Effector memory CD8-positive, alpha-beta T cell (primary cell): ENCODE measurements at places on chromosomes 7 and 10.

GRCh38 chr7:139294951-139295575 lies 46.1 kb upstream of the FMC1 start:
- no peak for DNase-seq

DNA sequence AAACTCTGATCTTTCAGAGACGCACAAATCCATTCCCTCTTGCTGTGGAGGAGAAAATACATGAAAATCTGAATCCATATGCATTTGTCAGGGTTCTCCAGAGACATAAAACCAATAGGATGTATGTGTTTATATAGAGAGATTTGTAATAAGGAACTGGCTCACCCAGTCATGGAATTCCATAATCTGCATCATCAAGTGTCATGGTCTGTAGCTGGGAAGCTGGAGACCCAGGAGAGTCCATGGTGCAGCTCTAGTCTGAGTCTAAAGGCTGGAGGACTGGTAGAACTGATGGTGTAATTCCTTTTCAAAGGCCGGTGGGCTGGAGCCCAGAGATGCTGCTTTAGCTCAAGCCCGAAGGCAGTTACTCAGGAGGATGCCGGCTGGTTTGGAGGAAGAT lies 134.0 kb downstream of the TCF7L2 start:
- DNase-seq: no peak

DNA sequence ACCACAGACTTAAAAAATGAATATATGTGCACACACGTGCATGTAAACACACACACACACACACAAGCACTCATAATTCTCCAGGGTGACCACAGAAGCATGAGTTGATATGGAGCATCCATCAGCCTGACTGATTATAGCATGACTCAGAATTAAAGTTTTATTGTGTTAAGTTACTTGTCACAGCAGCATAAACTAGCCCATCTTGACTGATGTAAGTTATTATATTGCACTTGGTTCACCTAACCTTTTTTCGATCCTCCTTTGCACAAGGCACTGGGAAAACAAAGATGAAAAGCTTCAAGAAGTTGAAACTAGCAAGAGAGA lies 18.8 kb upstream of the SLC35G1 start:
- no peak for DNase-seq

DNA sequence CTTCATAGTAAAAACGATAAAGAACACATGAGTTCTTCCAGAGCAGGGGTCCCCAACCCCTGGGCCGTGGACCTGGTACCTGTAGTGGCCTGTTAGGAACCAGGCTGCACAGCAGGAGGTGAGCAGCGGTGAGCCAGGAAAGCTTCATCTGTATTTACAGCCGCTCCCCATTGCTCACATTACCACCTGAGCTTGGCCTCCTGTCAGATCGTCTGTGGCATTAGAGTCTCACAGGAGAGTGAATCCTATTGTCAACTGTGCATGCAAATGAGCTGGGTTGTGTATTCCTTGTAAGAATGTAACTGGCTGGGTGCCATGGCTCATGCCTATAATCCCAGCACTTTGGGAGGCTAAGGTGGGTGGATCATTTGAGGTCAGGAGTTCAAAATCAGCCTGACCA lies 229.5 kb downstream of the CNTNAP2 start:
- no peak for DNase-seq

DNA sequence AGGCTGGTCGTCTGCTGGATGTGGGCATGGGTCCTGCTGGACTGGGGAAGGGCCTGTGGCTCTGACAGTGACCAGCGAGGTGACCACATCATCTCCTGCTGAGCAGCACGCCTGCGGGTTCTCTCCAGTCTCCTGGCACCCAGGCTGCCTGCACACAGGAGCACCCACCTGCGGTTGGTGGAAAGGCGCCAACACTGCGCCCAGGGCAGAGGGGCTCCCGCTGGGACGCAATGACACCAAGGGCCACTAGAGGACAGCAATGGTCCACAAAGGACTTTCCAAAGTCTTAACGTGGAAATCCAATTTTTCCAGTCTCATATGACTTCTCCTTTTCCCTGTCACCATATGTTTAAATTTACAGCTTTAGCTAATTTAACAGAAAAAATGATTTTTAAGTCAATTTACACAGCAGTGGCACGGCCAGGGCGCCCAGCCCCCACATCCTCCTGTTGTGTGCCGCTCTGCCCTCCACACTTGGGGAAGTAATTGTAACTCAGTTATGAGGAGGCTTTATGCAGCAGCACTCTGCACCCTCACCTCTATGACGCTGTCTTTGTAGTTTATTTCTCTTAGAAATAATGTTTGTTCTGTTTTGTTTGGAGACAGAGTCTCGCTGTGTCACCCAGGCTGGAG lies 38.1 kb downstream of the CFAP46 start:
- no peak for DNase-seq

DNA sequence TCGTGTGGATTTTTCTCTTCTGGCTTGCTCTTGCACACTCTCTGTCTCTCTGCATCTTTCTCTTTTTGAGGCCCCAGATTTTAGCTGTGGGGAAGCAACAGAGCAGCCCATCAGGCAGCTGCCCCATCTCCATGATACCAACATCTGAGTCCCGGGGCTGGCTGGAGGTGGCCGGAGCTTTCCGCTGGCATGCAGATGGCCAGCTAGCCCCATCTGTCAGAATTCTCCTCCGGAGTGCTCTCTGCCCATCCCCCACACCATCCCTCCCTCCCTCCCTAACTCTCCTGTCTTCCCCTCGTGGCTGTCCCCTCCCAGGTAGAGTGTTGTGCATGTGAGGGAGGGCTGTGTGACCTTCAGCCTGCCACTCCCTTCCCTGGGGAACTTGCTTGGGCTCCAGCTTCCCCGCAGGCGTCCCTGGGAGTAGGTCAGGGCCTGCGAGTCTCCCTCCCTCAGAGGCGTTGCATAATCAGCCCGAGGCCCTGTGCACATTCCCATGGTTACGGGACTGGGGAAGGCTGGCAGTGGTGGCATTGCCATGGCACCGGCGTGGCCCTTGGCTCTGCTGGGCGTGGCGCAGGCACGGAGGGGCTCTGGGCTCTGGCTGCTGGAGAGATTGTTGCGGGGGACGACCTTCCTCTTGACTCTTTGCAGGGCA lies 24.7 kb downstream of the GHRHR start:
- DNase-seq: no peak

DNA sequence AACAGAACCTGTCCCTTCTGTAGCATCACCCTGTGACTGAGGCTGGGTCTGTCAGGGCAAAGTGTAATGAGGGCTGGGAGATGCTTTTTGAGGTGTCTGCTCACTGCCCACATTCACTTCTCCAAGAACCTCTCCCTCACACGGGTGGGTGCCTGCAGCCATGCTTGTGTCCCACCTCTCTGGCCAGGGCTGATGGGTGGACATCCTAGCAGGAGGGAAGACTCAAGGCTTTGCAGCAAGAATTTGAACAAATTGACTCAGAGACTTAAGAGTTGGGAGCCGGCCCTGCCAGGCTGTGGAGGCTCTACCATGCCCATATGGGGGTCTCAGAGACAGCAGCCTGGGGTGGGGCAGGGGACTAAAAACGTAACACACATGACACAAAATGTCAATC lies 33.4 kb downstream of the GOLGA7B start:
- no peak for DNase-seq

- DNase-seq: no peak
These were observed 74.3 kb downstream of the ANKRD7 start for GRCh38 chr7:118298771-118299170.

- DNase-seq: no peak
These were observed 100.0 kb upstream of the AMPH start for GRCh38 chr7:38731215-38731614.

- no peak for DNase-seq
These were observed 770.8 kb downstream of the ANKRD7 start for GRCh38 chr7:118995350-118995749.

DNA sequence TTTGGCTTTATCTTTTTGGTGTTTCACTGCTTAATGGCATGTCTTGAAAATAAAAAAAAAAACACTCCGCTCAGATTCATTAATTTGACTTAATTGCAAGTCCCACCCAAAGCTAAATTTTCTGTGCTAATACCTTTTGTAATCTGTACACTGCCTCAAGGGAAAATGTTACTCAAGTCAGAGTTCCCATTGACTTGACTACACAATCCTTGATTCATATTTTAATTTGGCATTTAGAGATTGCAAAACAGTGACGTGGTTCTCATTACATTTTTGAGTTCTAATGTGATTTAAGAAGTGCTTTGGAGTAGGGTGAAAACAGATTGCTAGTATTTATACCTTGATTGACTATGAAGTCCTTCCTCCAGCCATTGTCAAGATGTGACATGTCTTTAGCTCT lies 21.3 kb upstream of the LIPM start:
- no peak for DNase-seq

DNA sequence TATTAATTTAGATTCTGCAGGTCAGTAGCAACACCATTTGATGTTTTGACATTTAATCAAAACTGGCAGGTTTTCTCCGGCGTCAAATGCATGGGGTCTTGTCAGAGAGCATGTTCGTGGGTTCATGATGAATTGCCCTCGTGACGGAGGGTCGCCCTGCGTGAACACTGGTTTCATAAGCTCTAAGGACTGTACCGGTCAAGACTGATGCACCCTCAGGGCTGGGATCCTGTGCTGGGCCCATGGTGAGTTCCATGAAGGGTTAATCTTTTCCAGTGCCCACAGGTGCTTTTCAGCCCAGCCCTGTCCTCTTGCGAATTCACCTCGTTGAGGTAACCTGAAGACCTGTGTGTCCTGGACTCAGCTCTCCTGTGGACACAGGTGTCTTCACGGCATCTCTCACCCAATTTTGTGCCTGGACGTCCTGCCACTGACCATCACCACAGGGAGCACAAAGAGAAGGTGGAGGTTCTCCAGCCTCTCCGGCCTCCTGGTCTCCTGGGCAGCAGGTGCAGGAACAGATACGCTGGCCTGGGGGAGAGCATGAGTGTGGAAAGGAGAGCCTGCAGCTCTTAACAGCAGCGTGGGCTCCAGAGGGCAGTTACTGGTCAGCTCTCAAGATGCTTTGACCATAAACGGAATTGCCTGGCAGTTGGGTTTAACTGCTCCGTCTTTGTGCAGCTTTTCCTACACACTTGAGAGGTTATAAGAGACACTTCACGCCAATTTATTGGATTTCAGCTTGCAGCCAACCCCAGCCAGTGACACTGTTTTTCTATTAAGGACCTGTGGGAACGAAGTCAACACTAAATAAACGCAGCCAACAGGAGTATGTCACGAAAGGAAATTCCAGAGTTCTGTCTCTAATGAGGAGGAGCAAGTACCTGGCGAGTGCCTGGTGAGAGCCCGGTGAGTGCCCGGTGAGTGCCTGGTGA lies 37.4 kb upstream of the CFAP46 start:
- DNase-seq: no peak

DNA sequence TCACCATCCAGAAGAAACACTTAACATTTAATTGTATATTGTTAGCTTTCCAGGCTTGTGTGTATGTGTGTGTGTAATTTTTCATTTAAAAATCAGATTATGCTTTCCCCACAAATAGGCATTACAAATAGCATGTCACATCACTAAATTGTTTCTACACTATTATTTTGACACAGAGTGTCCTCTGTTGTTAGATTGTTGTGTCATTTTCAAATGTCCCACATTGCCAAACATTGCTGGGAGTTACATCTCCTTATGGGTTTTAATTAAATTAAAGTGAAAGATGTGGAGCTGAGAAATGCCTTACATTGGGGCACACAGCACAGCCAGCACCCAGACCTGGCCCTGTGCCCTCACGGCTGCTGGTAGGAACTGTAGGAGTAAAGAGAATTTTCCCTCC lies 295.6 kb downstream of the ZEB1 start:
- no peak for DNase-seq

- no peak for DNase-seq
These were observed 678.2 kb downstream of the GRM8 start for GRCh38 chr7:126574276-126575250.

GRCh38 chr7:47284691-47285635 lies 296.9 kb downstream of the TNS3 start:
- no peak for DNase-seq

- DNase-seq: no peak
These were observed 473 bp upstream of the GPER1 start for GRCh38 chr7:1087465-1087814.

- no peak for DNase-seq
These were observed 89.8 kb upstream of the ANK3 start for GRCh38 chr10:60479305-60480020.

DNA sequence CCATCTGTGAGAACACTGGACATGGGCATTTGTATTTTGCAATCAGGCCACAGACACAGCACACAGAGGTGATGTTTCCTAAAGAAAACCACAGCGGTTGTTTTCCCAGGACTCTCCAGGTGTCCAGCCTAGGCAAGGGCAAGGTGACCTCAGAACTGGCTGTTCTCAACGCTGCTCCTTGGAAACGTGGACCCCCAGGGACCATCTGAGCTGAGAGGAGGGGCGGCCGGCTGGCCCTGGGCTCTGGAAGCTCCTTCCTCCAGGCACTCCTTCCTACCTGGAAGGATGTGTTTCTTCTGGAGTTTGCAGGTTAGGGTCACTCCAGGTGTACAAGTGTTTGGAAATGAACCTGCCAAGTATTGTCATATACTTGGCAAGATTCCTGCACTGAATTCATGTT lies 103.1 kb downstream of the ADARB2 start:
- no peak for DNase-seq

DNA sequence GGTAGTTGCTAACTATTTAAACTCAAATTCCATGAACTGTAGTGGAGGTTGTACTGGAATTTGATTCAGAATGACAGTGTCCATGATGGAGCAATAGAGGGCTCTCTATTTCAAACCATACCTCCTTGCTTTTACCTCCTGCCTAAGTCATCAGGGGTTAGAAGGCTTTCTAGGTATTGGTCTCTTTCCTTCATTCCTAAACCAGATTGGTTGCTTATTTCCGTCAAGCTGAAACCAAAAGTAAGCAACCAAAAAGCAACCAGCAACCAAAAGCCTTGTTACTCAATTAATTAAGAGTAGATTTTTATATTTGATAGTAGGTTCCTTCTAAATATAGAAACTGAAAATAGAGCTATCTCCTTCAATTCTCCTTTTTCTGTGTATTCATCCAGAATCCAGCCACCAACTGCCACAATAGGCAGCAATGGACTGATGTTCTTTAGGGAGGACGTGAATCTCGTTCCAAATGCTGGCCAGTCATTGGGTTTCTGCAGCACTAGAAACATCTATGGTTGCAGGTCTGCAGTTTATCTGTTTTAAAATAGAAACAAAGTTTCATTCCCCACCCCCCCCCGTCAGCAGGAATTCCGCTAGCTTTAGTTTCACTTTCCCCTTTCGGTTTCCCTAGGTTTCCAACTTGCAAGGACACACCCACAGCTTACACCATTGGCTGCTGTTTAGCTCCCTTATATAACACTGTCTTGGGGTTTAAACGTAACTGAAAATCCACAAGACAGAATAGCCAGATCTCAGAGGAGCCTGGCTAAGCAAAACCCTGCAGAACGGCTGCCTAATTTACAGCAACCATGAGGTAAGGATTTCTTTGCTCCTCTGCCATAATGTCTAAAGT lies at the start of gene IFIT1:
Gene IFIT1, plus strand, starts transcription at position 717 of the 850 bp plus-strand sequence. Its CDS starts 90 bp downstream, at position 807.
- DNase-seq: peak; percentile 14

DNA sequence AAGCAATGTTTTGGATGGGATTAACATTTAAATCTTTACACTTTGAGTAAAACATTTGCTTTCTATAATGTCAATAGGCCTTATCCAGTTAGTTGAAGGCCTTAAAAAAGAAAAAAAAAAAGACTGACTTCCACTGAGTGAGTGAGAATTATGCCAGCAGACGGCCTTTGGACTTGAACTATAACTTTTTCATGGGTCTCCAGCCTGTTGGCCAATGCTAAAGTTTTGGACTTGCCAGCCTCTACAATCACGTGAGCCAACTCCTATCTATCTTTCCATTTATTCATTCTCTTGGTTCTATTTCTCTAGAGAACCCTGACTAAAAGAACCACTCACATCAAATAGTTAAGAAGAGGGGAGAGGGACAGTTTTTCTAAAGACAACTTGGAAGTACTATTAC lies 2.8 kb upstream of the FAS start:
- no peak for DNase-seq
